ENCODE measurements at places on chromosomes 11 and 22.

DNA sequence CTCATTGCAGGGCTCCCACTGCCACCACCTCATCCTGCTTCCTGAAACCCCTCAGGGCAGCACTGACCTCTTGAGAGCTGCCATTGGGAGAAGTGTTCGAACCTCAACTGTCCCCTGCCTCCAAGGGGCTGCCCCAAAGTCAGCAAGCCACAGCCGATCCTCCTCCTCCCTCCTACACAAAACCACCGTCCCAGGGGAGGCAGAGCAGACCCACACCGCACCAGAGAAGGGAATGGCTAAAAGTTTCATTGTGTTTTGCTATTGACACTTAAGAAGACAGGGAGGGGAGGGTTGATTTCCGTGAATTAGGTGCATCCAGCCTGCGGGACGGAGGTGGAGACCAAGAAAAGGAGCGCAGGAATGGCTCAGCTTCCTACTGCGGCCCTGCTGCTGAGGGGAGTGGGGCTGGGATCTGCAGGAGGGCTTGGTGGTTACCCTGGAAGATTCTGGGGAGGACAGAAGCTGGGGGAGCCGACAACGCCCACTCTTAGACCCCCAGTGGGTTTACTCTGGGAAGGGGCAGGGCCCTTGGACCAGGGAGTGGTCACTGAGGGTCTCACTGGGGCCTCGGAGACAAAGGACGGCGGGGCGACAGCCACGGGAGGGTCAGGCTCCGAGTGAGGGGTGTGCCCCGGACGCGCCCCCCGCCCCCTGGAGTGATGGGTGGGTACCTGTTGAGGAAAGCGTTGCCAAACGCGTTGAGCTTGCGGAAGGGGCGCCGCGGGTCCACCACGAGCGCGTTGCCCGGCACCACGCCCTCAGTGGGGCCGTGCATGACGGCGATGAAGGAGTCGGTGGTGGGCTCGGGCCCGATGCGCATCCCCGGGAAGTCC is 815 bp downstream of the EHD1 start:
- DNase-seq = no peak

DNA sequence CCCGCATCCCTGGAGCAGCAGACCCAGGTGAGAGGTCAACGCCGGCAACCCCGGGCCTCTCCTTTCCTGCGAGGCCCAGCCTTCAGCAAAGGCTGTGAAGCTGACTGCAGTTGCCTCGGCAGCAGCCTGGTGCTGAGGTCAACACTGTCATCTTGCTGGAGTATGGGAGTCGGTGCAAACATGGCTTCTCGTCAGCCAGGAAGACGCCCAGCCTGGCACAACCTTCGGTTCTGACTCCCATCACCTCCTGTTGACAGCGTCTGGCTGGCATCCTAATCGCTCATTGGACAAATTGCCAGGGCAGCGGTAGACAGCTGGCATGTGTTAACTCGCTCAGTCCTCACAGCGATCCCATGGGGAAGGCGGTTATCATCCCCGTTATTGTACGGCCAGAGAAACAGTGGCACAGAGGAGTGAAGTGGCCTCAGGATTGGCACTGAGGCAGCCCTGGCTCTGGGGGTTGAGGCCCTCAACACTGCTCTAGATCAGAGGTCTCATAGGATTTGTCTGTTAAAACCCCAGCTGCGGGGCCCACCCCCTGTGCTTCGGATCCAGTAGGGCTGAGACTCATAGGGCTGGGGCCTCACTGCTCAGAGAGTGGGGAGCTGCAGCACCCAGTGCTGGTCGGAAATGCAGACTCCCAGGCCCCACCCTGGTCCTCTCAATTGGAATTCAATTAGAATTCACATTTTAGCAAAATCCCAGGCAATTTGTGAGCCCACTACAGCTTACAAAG is 39.3 kb upstream of the TP53I11 start:
- no peak for DNase-seq

DNA sequence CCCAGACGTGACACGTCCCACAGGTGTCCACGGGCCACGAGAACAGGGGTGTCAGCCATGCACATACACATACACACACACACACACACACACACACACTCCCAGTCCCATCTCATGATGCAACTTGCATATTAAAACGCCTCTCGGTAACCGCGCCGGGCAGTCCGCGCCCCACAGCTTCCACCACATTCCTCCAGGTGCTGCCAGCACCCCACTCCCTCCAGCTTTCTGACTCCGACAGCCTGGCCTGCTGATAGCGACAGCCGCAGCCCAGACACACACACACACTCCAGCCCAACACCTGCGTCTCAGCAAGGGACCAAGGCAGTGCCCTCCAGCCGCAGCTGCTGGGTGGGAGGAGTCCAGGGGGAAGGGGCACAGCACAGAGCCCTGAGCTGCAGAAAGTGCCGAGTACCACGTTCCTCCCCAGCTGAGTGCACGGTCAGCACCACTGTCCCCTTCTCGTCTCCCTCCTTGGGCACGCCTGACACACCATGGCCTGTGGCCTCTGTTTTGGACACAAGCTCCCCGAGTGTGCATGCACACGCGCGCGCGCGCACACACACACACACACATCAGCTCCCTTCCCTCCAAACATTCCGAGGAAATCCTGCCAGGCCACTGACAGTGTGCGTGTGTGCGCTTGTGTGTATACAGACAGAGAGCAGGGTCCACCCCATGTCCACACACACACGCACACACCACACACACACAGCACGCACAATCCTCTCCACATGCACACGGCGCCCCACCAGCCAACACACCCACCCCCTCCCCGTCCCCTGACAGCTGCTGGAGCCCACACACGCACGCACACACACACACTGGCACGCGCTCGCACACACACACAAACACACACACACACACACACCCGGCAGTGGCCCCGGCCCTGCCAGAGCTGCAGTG is 1.2 kb downstream of the ELFN2 start:
- peak; percentile 21 for DNase-seq

DNA sequence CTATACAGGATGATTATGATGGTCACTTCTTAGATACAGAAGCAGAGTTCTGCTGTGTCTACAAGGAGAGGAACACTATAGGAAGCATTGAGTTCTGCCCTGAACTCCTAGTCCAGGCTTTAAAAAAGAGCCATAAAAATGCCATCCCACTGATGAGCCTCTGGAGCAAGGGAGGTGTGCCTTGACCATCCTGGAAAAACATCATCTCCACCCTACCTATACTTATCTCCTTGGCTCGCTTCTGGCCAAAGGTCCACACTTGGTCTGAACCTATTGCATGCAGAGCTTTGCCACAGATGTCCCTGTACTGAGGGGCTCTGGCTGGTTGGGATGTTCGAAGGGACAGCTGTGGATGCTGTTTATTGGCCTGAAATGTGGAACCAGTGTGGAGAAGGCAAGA is 4.3 kb upstream of the PEX26 start:
- no peak for DNase-seq

DNA sequence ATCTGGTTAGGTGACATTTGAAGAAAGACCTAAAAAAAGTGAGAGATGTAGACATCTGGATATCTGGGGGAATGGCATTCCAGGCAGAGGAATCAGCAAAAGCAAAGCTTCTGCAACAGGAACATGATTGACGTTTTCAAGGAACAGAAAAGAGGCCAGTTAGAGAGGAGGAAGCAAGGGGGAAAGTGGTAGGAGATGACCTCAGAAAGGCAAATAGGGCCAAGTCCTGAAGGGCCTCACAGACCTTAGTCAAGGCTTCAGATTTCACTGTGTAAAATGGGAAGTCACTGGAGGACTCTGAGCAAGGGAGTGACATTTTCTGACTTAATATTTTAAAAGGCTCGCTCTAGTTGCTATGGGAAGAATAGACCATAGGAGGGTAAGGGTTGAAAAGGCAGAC is 9.7 kb downstream of the DEUP1 start:
- no peak for DNase-seq

DNA sequence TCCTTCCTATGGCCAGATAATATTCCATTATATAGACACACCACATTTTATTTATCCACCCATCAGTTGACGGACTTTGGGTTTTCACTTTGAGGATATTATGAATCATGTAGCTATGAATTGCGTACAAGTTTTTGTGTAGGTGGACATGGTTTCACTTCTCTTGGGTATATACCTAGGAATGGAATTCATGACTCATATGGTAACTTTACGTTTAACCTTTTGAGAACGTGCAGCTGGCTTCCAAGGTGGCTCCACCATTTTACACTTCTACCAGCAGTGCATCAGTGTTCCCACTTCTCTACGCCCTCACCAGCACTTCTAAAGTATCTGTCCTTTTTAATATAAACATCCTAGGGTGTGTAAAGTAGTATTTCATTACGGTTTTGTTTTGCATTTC is 112.0 kb downstream of the PLEKHA7 start:
- no peak for DNase-seq

Measured in NCI-H748 treated with DMSO at 0.1 percent for 48 hours (cell line).